ENCODE measurements at places on chromosomes 2 and 18.

DNA sequence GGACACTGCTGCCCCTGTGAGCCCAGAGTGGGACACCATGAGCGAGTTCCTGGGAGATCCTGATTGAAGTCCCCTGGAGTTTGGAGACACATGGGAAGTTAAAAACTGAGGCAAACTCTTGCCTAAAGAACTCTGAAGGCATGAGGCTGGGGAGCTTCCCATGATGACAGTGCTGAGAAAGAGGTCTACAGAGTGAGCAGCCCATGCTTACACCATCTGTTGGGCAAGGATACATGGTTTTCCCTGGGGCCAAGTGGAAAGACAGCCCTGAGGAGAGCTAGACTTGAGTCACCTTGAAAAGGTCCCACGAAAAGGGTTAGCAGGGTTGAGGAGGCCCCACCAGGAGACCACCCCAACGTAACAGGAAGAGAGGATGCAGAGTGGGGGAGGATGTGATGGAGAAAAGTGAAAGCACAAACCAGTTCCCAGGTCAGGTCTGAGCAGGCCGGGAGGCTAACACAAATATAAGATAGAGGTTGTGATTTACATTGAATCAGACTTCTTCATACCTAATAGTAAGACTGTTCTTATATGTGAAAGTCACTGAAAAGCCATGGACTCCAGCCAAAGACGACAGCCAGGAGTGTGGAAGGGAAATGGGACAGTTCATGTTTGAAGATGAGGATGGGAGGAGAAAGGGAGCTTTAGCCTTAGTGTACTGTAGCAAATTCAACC is 13.5 kb upstream of the FEZ2 start:
- DNase-seq, result no peak

DNA sequence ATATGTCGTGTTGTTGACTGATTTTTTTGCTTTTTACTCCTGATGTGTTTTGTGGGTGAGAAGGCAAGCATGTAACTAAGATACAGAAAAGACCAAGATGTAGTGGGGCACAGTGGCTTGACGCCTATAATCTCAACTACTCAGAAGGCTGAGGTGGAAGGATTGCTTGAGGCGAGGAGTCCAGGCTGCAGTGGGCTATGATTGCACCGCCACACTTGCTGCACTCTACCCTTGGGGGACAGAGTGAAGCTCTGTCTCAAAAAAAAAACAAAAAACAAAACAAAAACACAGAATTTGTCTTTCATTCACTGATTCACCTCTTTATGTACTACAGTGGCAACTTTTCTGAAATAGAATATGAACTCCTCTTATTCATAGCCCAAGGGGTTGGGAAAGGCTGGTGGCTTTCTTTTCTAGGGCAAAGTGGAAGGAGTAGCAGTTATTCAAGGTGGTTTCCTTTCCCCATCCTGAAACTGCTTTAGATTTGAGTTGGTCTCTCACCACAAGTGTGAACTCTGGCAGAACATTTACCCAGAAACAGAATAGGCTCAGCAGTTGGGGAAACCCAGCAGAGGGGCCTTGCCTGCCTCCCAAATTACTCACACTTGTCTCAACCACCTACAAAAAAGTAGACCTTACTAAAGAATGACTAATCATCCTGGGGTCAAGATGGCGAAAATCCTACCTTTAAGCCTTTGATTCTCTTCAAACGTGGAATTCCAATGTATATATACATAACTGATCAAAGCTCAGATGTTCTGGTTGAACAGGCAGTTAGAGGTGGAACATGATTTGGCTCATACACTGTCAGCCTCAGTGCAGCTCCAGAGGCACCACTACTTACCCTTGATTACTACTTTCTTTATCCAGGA is 6.5 kb downstream of the TANK start:
- no peak for DNase-seq

DNA sequence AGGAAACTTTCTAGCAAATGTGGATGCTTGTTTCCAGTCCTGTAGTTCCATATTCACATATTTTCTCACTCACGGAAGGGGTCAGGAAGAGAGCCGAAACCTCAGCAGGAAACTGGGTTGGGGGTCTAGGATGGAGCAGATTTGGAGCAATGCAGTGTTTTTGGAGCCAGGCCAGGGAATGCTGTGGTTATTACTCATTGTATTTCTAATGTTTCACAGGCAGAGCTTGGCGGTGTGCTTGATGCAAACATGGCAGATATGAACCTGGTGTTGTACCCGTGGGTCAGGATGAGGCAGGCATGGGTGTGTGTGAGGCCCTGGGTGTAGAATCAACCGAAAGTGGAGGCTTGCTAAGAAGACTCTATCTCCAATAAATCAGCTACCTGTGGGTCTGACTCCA is 34.6 kb upstream of the ACKR3 start:
- no peak for DNase-seq

DNA sequence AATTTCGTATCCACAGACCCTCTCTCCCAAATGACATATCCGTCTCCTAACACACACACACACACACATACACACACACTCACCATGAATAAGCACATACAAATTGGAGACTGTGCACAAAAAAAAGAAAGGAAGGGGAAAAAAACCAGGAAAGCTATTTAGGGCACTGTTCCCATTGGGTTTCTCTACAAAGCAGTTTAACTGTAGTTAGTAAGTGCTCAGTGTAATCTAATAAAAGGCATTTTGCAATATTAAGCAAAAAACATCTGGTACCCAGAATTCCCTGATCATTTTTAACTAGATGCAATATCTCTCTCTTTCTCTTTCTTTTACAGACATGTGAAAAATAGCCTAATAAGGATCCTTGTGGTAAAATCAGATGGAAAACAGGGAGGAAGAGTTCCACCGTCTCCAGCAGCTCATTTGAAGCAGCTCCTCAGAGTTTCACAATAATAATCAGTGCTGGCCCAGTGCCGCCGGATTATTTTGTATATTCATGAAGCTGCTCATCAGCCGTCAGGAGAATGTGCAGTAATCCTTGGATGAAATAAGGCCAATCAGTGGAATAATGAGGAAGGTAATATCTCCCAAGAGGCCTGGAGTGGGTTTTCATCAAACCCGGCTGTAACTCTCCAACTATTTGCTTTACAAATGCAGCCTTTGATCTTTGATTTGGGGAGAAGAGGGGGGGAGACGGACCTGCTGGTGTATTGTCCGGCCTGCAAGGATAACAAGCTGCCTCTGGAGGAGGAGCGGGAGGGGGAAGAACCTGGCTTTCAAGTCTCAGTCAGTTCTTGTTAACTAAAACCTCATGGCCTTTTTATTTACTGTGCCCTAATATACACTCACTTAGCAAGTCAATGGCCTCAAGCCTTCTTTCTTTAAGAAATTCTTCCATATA is 227.6 kb upstream of the SMIM21 start:
- DNase-seq, result no peak

DNA sequence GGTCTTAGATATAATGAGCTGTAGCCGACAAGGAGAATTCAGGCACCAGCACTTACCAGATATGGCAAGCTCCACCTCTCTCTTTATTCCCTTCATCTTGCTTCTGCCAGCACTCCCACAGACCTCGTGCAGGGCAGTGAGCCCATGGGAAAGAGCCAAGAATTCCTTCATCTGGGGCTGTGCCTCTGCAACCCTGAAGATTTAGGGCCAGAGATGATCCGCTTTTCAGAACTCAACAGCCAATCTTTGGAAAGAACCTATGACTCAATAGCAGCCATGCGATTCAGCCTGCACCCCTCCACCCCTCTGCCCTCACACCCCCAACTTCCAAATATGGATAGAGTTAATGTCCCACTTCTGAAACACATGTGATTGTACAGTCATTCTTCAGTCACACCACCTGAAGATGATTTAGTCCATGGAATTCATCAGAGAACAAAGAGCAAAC is 533.7 kb upstream of the TNP1 start:
- DNase-seq, result no peak

Measured in substantia nigra (tissue), 51 donors.